ENCODE measurements at places on chromosomes 1 and 21.
A peak's percentile ranks its signal among the peaks of the same experiment; 100 is the strongest.

GRCh38 chr21:26776310-26777021 lies 68.7 kb downstream of the ADAMTS1 start:
- no peak for DNase-seq

GRCh38 chr1:203763505-203763904 lies 1.5 kb upstream of the LAX1 start:
- DNase-seq, result no peak

DNA sequence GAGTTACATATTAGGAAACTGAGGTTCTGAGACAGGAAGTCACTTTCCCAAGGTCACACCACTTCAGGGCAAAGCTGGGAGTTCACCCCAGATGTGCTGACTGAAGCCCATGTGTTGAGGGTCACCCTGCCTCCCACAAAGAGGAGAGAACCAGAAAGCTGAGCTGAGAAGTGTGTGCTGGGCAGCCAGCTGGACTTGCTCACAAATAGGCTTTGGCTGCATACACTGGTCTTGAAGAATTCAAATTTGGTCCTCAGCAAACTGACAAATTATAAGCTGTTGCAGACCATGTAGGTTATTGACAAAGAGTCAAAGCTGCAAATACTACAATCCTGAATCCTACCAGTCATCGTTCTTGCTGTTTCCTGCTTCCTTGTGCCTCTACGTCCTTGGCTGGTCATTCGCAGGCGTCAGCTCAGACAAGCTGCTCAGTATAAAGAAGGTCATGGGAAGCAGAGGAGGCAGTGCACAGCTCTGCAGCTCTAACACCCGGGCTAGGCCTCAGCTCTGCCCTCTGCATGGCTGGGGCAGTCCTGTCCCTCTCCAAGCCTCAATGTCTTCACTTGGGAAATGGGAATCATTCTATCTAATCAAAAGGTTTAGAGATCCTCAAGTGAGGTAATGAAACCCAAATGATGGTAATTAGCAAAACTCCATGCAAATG lies 40.0 kb downstream of the CDCP2 start:
- DNase-seq, result no peak

GRCh38 chr1:235336903-235337302 lies 8.5 kb downstream of the GGPS1 start:
- no peak for DNase-seq

DNA sequence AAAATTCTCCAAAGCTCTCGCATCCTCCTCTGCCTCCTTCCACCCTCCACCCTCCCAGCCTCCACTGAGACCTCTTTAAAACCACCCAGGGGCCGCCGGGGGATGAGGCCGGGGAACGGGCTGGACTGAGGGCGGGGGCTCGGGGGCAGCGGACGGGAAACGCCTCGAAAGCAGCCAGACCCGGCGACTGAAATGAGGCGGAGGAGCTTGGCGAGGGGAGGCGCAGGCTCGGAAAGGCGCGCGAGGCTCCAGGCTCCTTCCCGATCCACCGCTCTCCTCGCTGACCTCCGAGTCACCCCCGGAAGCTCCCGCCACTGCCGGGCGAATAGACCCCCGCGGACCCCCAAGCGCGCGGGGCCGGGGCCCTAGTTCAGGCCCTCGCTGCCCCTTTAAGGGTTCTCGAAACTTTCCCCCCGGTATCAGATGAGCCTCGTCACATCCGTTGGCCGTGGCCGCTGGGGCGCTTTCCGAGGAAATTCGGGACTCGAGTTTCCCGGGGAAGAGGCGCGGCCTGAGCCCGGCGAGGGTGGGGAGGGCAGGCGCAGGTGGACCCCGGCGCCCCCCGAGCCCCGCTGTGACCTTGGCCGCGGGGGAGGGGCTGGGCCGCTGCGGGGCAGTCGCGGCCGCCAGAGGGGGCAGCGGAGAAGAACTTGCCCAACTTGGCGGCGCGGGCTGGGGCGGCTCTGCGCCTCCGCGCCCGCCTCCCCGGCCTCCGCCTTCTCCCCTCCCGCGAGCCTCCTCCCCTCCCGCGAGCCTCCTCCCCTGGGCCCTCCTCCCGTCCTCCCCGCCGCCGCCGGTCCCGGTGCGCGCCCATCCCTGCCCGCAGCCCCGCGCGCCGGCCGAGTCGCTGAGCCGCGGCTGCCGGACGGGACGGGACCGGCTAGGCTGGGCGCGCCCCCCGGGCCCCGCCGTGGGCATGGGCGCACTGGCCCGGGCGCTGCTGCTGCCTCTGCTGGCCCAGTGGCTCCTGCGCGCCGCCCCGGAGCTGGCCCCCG lies at the start of gene BACE2:
Gene BACE2, plus strand, starts transcription at position 813 of the 995 bp plus-strand sequence. Its CDS starts 104 bp downstream, at position 917.
- peak; percentile 28 for DNase-seq

DNA sequence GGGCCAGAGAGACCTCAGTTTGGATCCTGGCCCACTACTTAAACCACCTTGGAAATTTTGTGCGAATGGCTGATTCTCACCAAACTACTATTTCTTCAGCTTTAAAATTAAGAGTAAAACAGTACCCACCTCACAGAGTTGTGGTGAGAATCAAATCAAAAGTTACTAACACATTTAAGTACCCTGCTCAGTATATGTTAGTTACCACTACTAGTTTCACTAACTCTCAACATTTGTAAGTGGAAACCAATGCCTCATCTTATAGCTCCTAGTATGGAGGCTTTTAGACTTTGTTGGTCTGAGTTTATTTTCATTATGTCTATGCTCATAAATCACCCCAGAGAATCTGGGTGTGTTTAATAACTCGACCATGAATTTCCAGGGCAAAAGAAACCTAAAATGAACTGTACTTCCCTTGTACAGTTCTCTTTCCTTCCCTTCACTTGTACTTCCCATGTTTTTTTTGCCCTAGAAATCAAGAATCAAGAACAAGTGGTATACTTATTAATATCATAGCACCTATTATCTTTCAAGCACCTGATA lies 11.6 kb upstream of the SERBP1 start:
- DNase-seq, result no peak

GRCh38 chr1:219732814-219733491 lies 120.0 kb upstream of the ZC3H11B start:
- no peak for DNase-seq

DNA sequence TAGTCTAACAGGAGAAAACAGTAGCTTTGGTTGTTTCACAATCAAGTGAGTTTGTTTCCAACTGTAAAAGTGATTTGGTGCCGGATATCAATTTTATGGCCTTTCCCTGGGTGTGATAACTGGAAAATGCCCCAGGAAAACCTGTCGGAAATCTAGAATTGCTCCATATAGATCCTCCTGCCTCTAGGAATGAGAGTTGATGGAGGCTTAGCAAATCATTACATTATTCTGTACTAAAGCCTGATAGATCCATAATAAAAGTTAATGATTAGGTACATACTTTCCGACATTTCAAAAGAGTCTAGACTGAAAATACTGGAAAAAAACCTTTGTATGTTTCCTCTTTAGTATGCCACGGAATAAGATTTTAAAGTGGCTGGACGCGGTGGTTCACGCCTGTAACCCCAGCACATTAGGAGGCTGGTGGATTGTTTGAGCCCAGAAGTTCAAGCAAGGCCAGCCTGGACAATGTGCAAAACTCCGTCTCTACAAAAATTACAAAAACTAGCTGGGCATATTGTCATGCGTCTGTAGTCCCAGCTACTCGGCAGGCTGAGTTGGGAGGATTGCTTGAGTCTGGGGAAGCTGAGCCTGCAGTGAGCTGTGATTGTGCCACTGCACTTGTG lies 70.0 kb upstream of the SLC45A1 start:
- DNase-seq, result no peak

GRCh38 chr1:179217943-179218507 lies 11.5 kb downstream of the ABL2 start:
- no peak for DNase-seq

DNA sequence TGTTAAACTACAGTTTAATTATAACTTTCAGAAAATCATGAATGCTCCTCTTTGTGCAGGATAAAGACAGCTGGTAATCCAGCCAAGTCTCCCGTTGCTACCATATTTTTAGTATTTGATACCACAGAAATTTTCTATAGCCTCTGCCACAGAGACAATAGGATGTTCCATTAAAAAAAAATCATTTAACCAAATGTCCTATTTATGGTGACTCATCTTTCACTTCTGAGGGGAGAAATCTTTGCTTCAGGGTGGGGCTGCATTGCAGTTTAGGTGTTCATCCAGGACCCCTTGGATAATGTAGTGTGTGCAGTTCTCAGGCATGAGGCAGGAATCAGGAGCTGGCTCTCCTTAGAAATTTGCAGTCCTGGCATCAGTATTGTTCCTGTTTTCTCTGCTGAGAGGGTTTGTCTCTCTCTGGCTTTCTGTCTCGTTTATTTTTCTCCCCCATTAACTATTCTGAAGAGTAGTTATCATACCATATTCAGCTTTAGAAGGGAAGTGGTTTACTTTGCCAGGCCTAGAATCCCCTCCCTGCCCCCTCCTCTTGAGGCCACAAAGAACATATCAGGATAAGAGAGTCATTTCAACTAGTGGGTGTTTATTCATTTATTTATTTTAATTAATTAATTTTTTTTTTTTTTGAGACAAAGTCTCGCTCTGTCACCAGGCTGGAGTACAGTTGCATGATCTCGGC lies 3.1 kb downstream of the PRUNE1 start:
- no peak for DNase-seq

DNA sequence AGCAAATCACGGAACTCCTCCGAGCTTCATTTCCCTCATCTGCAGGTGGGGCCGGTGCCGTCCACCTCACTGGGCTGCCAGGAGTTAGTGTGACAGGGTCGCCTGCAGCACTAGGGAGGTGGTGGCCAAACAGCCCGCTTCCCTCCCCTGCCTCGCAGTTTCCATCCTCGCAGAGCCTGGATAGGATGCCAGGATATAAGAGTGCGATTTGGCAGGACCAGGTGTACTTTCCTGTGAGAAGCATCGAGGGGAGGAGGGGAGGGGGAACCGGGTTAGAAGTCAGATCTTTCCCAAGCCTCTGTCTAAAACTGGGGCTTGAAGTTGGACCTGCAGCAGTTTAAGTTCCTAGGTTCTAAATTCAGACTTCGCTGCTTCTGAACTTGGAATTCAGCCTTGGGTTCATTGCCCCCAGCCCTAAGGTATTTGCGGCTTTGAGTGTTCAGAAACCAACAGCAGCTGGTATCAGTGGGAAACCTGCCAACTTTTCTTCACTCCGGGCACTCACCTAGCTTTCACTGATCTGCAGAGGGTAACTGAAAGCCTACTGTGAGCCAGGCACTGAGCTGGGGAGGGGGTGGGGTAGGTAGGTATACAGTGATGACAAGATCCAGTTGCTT lies 1.7 kb upstream of the JUN start:
- peak; percentile 46 for DNase-seq

DNA sequence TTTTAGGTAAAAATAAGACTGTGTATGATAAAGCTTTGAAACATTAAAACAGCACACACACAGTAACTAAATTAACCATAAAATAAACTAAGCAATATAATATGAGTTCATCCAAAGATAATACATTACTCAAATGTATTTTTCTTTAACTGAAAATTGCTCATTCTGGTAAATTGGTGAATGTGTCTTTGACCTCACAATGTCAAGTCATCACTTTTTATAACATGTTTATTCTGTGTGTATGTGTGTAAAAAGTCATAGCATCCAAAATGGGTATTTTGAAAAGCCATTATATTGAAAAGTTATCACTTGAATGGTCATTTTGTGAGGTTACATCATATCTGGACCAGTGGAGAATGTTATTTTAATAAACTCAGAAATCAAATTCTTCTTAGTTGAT lies 724.6 kb downstream of the ADGRL2 start:
- DNase-seq, result no peak

GRCh38 chr1:33004613-33005012 lies 32.1 kb downstream of the AK2 start:
- no peak for DNase-seq

DNA sequence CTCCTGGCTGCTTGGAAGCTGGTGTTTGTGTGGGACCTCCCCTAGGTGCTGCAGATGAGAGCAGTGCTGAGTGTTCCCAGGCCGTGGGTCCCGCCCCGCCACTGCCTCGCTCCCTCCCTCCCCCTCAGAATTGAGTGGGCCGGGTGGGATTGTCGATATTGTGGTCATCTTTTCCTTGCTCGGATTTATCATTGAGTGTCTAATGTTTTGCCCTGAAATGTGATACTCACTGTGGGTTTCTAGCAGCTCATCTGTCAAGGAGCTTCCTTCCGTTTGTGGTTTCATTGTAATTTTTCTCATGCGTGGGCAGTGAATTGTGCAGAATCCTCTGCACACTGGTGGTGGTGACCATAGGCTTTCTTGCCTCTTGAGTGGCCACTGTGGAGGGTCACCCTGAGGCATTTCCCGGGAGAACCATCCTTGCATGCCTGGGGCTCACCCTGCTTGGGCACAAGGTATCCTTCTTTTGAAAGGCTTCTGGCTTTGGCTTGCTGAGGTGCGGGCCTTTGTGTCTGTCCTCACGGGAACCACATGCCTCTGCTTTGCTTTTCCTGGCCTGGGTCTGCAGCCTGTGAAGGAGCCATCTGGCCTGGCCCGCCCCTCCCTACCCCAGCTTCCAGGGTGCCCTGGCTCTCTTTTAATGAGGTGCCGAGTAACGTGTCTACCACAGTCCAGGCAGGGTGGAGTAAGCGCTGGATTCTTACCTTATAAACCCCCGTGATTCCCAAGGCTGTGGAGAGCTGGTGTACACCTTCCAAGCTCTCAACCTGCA lies 25.6 kb downstream of the SLX9 start:
- DNase-seq, result no peak

- no peak for DNase-seq
Observed at GRCh38 chr1:205843036-205843859, 6.7 kb downstream of the PM20D1 start.

DNA sequence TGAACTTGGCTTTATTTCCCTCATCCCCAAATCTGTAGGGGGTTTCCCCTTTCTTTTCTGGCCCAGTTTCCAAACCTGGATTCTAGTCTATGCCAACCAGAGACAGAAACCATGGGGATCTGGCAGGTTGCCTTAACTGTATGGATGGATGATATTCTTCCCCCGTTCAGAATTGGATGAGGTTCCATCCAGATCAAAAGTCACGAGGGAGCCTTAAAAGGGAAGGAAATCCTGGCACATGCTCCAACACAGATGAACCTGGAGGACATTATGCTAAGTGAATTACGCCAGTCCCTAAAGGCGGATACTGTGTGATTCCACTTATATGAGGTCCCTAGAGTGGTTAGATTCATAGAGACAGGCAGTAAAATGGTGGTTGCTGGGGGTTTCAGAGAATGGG lies 124.4 kb downstream of the HUNK start:
- DNase-seq, result no peak

- peak; percentile 81 for DNase-seq
Observed at GRCh38 chr1:54499360-54500106, 48.5 kb upstream of the ACOT11 start.
